ENCODE measurements at places on chromosomes 1 and 21.

GRCh38 chr1:156420205-156421061 lies 51.4 kb downstream of the RHBG start:
- peak; percentile 56 for DNase-seq

DNA sequence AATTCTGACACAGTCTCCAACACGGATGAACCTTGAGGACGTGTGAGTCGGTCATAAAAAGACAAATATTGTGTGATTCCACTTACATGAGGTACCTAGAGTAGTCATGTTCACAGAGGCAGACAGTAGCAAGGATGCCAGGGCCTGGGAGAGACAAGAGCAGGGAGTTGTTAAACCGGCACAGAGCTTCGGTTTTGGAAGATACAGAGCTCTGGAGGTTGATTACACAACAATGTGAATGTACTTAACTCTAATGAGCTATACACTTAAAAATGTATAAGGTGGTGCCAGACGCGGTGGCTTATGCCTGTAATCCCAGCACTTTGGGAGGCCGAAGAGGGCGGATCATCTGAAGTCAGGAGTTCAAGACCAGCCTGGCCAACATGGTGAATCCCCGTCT lies 37.8 kb upstream of the NEK2 start:
- DNase-seq: no peak

DNA sequence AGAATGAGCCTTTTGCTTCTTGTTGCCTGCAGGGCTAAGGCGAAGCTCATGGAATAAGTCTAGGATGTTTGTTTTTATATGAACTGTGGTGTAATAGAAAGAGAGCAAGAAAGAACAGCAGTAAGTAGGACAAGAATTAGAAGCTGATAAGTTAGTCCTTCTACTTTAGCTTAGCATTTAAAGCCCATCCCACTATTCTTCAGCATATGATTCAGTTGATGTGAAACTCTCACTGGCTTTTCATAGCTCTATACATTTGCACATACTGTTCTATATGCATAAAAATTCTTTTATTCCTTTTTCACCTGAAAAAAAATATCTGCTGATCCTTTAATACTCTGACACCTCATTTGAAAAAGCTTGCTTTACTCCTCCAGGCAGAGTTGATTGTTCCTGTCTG lies 712.0 kb downstream of the USP25 start:
- DNase-seq: no peak

DNA sequence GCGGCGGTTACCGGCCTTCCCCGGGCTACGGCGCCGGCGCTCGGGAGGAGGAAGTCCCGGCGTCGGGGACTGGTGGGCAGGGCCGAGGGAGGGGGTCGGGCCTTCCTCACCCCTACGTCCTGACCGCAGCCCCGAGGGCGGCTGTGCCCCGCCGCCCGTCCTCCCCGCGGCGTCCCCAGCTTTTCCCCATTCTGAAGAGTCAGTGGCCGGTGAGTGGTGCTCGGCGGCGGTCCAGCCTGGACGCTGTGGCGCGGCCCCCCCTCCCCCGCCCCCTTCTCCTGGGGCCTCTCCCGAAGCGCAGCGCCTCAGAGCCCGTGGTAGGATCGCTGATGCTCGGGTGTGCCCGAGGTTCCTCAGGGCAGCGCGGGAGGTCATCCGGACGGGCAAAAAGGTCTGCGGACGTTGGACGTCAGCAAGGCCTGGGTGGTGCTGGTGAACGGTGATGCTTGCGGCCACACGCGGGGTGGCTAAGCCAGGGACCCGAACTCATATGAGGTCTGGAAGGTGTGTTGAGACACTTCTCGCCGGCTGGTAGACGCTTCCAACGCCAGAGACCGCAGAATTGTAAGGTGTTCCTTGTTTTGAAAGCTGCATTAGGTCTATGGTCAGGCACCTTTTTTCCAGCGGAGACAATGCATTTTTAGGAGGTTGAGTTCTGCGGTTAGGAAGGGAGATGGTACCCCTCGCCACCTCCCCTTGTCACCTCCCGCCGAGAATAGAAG lies 725 bp downstream of the SLC25A33 start:
- DNase-seq: peak; percentile 59

GRCh38 chr1:201662646-201663045 lies 123.7 kb downstream of the NAV1 start:
- DNase-seq: no peak

DNA sequence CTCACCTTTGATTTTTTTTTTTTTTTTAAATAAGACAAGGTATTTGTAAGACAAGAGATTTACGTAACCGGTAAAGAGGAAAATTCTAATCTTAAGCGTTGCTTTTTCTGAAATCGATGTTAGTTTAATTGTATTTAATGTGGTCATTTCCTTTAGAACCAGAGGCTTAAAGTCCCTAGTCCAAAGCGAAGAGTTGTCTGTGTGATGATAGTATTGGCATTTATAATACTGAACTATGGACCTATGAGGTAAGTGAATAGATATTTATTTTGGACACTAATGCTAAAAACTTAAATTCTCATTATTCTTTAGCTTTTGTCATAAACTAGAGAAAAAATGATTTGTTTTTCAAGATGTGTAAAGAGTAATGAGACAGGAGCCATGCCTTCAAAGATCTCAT lies 54.8 kb downstream of the ATF6 start:
- DNase-seq: no peak

DNA sequence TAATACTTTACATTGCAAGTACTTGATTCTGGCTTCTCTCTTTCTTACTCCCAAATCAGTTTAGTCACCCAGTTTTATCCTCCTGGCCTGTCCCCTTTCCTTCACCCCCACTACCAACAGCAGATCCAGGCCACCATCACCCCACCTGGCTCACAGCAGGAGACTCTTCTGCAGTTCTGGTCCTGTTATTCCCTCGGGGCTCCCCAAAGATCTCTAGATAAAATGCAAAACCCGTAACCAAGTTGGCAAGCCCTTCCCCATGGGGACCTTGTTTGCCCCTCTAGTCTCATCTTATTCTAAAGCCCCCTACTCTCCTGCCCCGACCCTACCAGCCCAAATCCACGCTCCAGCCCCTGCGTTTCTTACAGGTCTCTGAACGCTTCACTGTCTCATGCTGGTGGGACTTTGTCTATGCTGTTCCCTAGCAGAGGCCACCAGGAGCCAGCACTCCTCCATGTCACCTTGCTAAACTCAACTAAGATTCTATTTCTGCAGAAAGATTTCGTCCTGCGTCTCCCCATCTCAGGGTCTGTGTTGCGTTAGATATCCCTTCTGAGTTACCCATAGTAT lies 4.0 kb downstream of the ABCG1 start:
- DNase-seq: no peak

- DNase-seq: no peak
Measured at GRCh38 chr1:67691712-67692111, 6.7 kb downstream of the GADD45A start.

GRCh38 chr1:212625781-212626450 lies 17.4 kb downstream of the ATF3 start:
- no peak for DNase-seq

DNA sequence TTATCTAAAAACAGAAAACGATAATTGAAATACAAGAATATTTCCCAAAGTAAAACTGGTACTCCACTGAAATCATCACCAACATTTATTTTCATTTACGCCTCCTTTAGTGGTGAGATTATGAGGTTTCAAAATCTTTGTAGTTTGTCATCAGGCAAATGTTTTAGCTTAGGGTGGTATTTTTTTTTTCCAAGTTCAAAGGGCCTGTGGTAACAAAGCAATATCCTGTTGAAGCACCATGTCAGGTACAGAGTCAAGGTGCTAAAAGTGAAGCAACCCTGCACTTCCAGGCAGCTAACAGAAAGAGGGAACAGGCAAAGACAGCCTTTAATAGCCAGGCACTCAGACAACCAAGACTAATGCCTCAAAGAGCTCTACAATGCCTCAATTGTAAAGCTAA lies 89.2 kb downstream of the JAK1 start:
- DNase-seq: peak; percentile 61

DNA sequence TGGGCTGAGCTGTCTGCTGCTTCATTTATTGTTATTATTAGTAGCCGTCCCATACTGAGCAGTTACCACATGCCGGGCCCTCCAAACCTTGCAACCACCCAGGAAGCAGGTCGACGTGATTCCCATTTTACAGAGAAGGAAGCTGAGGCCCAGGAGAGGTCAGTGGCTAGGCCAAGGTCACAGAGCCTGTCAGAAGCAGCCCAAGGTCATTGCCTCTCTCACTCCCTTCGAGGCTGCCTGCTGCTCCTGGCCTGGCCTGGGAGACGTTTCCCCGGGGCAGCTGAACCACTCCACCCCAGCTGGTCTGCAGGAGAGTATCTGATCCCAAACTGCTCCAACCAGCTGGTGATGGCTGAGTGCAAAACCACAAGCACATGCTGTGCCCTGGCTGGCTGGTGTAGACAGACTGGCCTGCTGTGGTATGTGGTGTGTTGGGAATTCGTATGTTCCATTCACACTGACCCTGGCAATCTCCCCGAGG lies 6.5 kb downstream of the PADI4 start:
- DNase-seq: no peak

Measured in CD4-positive, alpha-beta T cell treated with Interleukin-6 for 4 hours (primary cell).